Germinal center (tissue), 1 donor: ENCODE measurements at places on chromosomes 16 and 17.

DNA sequence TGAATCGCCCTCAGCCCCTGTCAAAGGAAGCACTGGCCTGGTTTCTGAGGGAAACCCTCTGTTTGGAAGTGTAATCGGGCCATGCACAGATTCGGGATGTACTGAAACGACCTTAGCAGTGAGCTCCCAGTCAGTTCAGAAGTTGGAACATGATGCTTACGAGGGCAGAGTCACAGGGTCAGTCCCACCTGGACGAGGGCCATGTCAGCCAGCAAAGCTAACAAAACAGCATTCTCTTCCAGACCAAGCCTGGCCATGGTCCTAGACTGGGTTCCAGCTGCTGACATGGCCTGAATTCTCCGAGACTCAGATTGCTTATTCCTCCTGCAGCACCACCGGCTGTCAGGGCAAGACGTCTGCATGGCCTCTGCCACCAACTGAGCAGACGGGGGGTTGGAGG lies 192.2 kb upstream of the WSCD1 start:
- DNase-seq, result no peak

DNA sequence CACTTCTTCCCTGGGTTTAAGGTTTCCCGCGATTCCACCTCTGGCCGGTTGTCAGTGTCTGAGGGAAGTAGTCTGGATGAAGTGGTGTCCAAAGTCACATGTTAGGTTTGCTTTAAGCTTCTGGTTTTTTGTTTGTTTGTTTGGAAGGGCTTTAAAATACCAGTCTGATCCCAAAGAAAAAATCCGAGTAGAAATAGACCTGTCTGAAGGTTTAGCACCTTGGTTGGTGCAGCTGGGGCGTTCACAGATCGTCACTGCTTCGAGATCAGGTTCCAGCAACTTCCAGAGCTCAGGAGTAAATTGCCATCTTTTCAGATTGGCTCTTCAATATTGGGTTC lies 567 bp downstream of the TMEM97 start:
- no peak for DNase-seq

GRCh38 chr17:78214016-78214705 lies at the start of gene BIRC5:
TSS of gene BIRC5 (plus strand) at chr17:78214253. CDS start at chr17:78214317, 64 bp downstream.
- peak; percentile 96 for DNase-seq

DNA sequence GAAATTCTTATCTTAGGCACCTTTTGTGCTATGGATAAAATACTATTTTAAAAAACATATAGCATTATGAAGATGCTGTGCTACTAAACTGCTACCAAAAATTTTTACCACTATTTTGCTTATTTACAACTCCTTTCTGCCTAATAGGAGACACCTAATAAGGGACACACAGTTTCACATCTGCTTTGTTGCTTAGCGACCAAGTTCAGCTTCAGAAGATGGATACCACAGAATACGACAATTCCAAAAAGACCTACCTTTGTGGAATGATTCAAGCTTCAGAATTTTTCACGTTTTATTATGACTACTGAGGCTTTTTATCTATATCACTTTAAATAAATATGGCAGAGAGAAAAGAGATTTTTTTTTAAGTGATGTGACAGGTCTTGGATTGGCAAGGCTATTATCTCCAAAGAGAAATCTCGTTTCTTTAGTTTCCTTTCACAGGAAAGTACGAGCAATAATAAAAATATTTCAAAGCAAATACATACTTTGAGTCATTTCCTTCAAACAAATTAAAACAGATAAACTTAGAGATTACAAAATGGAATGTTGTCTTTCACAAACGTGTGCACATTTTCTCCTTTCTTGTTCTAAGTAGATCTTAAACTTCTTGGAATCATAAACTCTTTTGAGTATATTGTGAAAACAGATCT lies 35.4 kb downstream of the SPAG9 start:
- DNase-seq, result no peak

GRCh38 chr17:7383742-7384488 lies 3.0 kb downstream of the TNK1 start:
- DNase-seq, result peak; percentile 92

DNA sequence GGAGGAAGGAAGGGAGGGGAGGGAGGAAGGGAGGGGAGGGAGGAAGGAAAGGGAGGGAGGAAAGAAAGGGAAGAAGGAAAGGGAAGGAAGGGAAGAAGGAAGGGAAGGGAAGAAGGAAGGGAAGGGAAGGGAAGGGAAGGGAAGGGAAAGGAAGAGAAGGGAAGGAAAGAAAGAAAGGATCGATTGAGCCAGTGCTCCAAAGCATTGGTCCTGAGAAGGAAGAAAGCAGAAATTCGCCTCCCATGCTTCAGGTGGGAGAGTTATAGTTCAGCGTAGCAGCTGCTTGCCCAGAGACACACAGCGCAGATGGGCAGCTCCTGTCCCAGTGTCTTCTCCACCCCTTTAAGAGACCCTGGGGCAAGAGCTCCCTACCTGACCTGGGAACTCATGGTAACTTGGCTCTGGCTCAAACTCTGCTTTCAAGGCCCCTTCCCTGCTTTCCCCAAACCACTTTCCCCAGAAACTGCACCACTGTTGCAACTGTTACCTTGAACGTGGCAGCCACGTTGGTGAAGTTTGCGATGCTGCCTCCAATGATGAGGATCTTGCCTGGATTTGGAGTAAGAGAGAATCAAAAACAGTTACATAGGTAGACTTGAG lies 14.4 kb downstream of the ACLY start:
- no peak for DNase-seq

GRCh38 chr17:29909236-29910003 lies 20.6 kb downstream of the SSH2 start:
- DNase-seq, result no peak

DNA sequence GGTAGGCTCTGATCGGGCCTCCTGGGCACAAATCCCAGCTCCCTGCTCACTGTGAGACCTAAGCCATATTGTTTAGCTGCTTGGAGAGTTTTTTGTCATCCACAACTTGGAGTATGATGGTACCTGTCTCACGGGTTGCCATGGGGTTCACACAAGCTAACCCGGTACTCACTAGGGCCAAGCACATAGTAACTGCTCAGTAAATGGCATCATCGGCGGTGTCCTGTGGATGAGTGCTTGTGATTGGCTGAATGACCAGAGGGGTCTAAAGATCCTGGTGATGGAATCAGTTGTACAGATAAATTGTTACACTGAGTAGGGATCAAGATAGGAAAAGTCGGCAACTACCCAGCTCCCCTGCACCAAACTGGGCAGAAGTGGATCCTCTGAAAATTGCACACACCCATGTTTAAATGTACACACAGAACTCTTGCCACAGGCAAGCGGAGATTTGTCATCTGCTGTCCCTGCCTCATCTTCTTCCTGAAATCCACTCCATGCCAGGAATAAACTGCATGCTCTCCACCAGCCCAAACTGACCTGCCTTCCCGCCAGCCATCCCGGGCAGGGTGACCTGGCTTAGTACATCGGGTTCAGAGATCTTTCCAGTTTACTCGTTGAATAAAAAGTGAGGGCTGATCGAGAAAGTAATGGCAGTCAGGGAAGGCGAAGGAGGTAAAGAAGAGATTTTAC lies 6.5 kb downstream of the MAPT start:
- DNase-seq, result no peak

DNA sequence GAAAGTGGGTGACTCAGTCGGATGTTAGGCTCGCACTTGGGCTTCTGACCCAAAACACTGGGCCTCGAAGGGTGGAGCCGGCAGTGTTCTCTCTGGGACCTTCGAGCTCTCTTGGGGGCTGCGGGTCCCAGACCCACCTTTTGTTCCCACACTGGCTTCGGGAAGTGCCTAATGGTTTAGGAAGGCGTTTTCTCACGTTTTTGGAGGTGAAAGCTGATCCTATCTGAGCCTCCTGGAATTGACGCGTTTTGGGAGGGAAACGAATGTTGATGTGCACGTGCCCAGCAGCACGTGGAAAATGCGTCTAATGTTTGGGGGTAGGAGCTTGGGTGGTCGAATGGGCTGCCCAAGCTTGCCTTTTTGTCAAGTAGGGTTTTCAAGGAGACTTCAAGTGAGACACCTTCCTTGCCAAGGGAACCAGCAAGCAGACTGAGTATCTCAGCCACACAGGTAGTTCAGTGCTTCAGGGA lies 666 bp downstream of the HGS start:
- no peak for DNase-seq

DNA sequence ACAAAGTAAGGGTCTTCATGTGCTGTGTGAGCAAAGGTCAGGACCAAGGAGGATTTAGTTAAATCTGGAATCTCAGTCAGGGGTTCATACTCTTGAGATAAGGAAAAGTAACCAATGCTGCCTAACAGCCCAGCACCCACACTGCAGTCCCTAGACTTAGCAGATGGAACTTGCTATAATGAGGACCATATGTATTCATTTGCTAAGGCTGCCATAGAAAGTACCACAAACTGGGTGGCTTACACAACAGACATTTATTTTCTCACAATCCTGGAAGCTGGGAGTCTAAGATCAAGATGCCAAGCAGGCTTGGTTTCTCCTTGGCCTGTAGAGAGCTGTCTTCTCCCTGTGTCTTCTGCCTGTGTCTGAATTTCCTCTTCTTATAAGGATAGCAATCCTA lies 20.8 kb downstream of the ZP2 start:
- DNase-seq, result no peak

DNA sequence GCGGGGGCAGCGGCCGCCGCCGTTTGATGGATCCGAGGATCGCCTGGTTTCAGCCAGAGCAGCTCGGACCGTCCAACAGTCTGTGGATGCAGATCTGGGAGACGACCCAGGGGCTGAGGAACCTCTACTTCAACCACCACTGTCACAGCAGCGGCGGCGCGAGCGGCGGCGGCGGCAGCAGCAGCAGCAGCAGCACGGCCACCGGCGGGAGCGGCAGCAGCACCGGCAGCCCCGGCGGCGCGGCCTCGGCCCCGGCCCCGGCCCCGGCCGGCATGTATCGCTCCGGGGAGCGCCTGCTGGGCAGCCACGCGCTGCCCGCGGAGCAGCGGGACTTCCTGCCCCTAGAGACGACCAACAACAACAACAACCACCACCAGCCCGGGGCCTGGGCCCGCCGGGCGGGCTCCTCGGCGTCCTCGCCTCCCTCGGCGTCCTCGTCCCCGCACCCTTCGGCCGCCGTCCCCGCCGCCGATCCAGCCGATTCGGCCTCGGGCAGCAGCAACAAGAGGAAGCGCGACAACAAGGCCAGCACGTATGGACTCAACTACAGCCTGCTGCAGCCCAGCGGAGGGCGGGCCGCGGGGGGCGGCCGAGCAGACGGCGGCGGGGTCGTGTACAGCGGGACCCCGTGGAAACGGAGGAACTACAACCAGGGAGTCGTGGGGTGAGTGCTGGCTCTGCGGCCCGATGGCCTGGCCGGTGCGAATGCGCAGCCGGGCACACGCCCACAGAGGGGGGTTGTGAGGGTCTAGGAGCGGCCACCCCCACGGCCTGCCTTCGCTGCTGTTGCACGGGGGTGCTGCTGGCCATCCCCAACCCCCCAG lies 702 bp downstream of the TENT4B start:
- DNase-seq, result peak; percentile 60

DNA sequence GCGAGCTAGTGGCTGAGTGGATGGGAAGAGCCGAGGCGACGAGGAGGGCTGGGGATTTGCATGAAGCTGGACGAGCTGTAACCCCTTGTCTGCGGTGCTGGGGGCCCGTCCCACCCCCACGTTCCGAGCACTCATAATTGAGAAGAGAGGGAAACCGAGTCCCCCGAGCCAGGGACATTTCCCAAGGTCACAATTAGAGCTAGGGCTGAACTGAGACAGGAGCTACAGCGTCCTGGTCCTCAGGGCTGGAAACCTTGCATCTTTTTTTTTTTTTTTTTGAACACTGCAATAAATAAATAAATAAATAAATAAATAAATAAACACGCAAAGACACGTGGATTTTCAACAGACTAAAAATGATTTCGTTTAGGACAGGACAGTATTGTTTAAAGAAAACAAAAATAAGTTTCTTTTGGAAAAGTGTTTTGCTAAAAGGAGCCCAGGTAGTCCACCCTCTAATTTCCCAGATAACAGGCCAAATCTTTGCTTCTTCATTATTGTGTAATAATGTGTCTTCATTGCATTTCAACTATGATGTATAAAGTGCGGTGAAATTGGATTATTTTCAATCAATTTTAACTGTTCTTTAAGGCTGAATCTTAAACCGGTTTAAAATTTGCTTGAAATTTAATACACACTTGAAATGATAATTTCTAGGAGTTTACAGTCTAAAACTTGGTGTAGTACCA lies 992 bp downstream of the GDPD1 start:
- no peak for DNase-seq

GRCh38 chr16:73482310-73482709 lies 434.4 kb upstream of the ZFHX3 start:
- no peak for DNase-seq

- peak; percentile 32 for DNase-seq
These were observed 2.1 kb downstream of the KCNH4 start for GRCh38 chr17:42178817-42179216.

DNA sequence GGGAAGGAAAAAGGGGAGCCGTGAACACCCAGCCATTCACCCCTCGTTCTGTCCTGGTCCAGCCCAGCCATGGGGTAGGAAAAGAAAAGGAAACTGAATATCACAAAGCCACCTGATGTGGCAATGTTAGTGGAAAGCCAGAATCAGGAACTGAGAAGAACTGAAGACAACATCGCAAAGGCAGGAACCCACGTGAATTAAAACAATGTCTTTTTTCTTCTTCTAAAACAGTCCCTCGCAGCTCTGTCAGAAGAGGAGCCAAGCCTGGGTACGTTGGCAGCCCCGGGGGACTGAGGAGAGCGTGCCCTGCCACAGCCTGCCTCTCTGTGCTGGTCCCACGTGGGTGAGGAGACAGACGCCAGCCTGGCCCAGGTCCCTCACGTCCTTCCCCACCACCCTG lies 55.0 kb downstream of the ZNF423 start:
- no peak for DNase-seq

GRCh38 chr17:80722661-80723060 lies 178.0 kb downstream of the RPTOR start:
- no peak for DNase-seq

DNA sequence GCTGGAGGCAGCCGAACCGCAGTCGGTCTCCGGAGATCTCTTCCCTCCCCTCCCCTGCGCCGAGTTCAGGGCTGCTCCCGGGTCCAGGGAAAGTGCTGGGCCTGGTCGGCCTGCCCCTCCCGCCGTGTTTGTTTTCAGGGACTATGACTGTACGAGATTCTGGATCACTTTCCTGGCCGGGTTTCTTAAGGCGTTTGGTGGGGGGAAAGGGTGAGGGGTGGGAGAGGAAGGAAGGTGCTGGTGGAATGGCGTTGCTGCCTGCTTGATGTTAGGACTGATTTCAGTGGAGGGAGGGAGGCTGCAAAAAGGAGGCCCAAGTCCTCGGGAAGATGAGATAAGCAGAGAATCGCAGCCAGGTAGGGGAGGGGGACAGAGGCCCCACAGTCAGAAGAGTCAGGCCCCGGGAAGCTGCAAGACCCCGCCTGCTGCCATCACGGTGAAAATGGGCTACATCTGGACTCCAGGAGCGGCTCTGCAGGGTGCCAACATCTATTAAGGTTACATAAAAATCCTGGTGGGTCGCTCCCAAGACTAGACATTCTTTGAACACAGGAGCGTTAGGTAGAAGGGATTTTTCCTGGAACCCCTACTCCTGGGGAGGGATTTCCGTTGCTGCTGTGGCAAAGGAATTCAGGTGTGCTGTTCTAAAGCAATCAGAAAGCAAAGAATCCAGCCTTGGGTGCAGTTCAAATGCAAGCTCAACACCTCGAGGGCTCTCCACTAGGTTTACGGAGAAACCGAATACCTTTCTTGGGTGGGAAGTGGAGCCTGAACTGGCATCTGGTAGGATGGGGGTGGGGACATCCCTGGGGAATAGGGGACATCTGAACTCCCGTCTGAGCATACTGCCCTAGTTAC lies 1.2 kb downstream of the ARHGAP44 start:
- no peak for DNase-seq

- DNase-seq, result no peak
These were observed 29.9 kb downstream of the PIEZO1 start for GRCh38 chr16:88754912-88755744.
